ENCODE measurements at places on chromosomes 13 and 19. TPM values are rescaled to one million over a fixed set of nuclear protein-coding genes. Genes with fewer than 3 reads are reported as not detected.

The FOXA3 gene
- 10.6 TPM for total RNA-seq

The MYH14 gene
- total RNA-seq, result 139 TPM

The HSH2D gene
- total RNA-seq, result 111 TPM

The KCNRG gene
- 2.9 TPM for total RNA-seq

DNA sequence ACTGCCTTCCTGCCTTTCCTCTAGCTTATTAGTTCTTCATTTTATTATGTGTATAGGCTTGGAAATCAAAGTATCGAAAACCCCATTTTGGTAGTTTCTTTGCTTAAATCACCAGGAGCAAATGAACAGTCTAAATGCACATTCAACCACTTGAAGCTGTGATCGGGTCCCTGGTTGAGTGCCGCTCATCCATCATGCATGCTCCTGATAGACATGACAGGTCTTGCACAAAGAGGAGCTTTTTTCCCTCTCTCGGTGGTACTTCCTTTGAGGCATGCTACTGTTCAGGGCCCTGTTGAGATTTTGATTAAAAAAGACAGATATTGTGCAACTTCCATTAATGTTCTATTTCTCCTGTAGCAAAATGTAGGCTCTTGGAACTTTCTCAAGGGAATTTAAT, 185.8 kb downstream of the OLFM4 start:
- no peak for DNase-seq

DNA sequence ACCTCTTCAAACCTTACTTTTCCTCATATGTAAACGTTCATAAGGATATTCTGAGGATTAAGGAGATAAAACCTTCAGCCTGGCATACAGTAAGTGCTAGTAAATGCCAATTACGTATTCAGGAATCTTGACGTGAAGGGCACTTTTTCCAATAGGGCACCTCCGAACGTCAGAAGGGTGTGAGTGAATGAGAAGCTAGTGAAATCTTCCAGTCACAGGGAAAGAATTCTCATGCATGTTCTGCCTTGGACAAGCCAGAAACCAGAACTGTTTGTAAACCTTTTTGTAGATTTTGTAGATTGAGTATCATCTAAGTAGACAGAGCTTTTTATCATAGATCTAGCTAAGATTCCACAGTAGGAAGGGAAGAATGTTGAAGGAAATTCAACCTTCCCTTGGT, 16.5 kb downstream of the DGKH start:
- DNase-seq, result no peak

DNA sequence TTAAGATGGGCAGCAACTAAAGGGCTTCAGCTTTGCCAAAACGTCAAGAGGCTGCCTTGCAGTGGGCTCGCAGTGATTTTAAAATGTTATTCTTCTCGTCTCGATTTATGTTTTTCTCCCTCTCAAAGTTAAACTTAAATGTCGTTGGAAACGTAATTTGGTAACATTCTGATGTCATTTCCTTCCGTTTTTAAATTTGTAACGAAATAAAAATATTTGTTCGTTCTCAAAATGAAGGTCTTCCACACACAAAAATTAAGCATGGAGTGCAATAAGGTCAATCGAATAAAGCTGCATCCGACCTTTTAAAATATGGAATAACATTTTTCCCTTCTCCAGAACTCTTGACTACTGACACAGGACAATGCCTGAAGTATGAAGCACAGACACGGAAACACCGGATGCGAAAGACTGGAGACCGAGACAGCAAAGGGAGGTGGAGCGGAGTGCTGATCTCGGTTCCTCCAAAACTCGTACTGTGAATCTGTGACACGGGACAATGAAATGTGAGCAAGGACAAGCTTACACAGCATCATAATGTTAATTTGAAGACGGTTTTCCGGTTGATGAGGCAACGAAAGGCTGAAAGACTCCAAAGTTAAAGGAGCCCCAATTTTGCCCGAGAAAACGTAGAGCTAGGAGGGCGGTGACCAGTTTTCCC, 850 bp downstream of the MTMR6 start:
- DNase-seq, result no peak

- DNase-seq, result no peak
These were observed 913.1 kb upstream of the SLITRK5 start for GRCh38 chr13:86758116-86758515.
